Left lung (tissue), 14 donors: ENCODE measurements at places on chromosomes 3 and 15.

GRCh38 chr15:99657996-99658395, 75.2 kb downstream of the LYSMD4 start:
- no peak for DNase-seq

- DNase-seq: no peak
Observed at GRCh38 chr3:124126436-124127023, 134.6 kb upstream of the ROPN1 start.

DNA sequence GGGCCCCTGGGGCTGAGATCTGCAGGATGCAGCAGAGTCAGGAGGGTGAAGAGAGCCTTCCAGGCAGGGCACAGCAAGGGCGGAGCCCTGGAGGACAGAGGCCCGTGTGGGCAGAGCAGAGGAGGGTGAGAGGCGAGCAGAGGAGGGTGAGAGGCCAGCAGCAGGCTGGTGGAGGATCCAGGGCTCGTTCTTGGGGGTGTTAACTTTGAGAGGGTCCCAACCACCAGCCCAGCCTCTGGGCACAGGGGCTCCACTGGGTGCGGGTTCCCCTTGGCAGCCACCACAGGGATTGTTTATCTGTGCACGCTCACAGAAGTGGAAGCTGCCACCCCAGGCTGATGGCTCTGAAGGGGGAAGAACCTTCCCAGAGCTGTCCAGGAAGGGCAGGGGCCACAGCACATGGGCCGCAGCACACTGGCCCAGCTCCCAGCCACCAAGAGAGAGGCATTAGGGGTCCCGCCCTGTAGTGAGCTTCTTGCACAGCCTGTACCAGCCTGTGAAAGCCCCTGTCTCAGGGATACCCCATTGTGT, 9.3 kb upstream of the PLXND1 start:
- no peak for DNase-seq

- DNase-seq: no peak
Observed at GRCh38 chr3:149364624-149365023, 12.8 kb downstream of the TM4SF1 start.

DNA sequence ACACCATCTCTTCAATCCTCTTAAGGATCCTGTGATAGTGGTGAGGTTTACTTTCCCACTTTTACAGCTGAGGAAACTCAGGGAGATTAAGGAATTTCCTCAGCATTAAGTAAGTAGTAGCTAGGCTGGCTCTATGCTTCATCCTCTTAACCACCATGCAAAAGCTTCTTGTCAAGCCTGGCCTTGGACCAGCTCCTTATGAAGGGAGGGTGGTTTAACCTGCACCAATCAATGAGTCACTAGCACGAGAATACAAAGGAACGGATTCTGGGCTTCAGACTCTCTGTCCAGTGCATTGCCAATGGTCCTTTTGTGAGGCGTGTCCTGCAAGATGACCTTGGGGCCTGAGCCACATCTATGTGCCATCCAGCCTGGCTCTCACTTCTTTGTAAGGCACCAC, 202.0 kb upstream of the CFAP20DC start:
- DNase-seq: no peak

- DNase-seq: no peak
Observed at GRCh38 chr3:71784201-71784913, 591 bp downstream of the PROK2 start.

DNA sequence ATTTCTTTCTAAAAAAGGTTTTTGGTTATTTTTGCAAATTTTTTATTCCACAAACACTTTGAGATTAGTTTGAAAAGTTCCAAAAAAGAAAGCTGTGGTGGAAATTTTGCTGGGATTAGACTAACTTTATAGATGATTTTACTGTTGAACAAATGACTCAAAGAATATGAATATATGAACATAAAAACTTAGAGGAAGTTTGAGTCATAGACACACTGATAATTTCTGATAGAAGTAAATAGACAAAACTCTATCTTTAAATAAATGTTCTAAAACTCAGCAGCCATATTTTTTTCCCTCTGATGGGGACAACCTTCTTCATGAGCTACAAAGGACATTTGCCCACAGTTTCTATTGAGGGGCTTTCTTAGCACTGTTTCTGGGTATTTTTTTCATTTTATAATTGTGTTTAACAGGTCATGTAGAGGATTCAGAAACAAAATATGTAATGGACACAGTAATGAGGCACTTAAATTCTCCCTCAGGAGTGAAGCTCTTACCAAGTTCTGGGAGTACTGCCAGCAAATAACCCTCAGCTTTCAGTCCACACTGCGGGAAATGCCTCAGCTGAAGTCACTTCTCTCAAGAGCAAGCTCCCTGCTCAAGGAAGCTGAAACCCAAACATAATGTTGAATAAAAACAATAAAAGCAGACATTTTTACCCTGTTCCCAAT, 157.6 kb downstream of the NFKBIZ start:
- DNase-seq: no peak

- no peak for DNase-seq
Observed at GRCh38 chr15:101456057-101456739, 33.3 kb downstream of the PCSK6 start.

GRCh38 chr3:107431246-107432012, 54.2 kb downstream of the CCDC54 start:
- peak; percentile 71 for DNase-seq

GRCh38 chr3:61223451-61223850, 27.8 kb downstream of the FHIT start:
- no peak for DNase-seq

GRCh38 chr3:149470381-149470780, 4.1 kb upstream of the TM4SF4 start:
- no peak for DNase-seq

DNA sequence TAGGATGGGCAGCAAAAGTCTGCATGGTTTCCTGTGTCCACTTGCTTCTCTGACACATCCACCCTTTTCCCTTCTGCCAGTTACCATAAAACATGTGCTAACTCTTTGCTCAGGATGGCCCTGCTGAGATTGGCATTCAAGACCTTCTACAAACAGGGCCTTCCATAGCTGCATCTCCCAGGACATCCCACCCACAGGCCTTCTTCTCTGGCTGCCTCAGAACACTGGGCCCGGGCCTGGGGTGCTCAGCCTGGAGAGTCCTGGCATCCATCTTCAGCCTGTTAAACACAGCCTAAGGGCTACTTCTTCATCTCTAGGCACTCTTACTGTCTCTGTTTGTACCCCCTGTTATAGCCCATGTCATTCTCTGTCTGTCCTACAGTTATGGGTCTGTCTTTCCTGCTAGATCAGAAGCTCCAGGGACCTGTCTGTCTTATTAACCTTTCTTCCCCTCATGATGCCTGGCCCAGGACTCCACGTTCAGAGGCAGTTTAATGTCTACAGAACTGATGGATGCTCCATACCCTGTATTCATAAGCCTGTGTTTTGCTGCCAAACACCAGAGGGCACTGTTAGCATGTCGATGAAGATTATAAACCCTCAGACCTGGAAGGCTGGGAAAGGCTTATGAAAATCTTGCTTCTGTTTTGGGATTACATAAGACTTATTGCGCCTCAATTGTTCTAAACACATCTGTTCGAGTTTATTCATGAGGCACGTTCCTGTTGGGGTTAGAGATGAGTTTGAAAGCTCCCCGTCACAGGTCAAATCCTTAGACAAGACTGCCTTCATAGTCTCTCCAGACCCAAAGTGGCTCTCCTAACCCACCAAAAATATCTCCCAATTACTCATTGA, 16.5 kb downstream of the SEMA3G start:
- DNase-seq: no peak

DNA sequence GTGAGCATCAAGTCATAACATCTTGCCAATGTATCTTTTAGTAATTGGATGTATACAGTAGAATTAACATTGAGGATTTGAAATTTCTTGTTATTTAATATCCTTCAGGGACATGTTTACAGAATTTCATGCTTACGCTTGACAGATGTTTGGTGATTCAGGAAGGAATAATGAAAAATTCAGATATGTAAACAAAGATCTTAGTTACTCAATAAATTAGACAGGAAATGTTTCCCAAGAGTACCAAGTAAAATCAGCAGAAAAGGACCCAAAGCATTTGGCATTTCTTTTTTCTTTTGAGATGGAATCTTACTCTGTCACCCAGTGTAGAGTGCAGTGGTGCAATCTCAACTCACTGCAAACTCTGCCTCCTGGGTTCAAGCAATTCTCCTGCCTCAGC, 4.7 kb upstream of the COL6A5 start:
- peak; percentile 3 for DNase-seq

DNA sequence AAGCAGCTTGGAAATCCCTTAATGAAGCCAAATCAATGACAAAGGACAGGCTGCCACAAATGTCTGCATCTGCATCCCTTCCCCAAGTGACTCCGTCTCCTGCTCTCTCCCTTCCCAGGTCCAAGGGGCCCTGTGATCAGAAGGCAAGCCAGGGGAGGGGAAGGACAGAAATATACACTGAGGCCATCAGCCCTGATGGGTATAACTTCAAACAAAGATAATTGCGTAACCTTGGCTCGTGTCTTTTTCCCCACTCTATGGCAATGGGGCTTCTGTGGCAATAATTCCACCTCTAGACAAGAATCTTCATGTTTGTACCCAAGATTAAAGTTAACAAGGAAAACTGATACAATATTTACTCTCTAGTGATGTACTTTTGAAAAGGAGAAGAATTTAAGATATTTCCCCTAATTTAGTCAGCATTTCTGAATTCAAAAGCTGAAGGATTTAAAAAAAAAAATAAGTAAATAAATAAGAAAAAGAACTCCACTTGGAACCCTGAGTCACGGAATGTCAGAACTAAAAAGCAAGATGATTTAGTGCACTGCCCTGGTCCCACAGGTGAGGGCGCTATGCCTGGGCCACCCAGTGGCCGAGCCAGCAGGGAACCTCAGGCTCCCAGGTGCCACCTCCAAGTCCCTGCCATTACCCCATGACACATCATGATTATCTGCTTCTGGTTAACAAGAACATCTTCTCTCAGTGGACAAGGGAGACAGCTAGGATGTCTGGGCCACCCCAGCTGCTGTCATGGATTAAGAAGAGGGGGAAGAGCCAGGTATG, 154.5 kb downstream of the STT3B start:
- no peak for DNase-seq

DNA sequence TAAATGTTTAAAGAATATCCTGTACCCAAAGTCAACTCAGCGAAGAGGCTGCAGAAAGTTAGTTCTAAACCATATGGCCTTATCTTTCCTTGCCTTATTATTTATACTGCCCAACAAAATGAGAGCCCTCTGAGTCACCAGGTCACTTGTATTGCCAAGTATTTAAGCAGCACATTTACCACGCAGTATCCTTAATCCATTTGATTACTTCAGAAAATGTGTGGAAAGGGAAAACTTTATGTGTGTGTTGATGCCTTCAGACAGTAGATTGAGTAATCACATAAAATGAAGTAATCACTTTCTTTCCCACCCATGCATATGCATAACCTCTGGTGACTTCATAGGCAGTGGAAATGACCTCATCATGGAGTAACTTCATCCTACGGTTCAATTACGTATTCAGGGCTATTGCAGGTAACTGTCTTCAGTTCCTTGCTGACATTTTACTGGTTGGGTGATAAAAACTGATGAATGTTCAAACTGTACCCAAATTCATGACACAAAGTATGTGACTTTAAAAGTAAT, 7.5 kb upstream of the CADPS start:
- DNase-seq: no peak

GRCh38 chr3:85167576-85167975, 208.8 kb downstream of the CADM2 start:
- no peak for DNase-seq

DNA sequence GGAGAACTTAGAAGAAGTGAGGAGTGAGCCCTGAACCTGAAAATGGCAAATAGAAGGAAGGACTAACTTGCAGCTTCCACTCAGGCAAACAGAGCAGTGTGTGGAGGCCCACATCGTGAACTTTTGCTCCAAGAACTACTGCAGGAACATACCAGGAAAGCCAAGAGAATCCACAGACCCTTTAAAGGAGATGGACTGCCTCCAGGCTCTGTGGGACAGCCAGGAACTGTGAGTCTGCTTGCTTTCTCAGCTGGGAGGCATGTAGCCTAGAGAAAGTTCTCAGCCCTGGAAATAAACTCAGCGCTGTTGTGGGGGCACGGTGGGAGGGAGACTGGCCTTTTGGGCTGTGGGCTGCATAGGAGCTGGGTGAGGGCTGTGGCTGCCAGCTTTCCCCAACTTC, 93.0 kb downstream of the SNRK start:
- DNase-seq: no peak
